GDM1 (cell line): ENCODE measurements at places on chromosomes 3 and 15.

GRCh38 chr3:144502402-144502801 is 530.8 kb downstream of the DIPK2A start:
- DNase-seq = no peak

GRCh38 chr3:36957063-36957462 is 12.2 kb upstream of the TRANK1 start:
- no peak for DNase-seq

DNA sequence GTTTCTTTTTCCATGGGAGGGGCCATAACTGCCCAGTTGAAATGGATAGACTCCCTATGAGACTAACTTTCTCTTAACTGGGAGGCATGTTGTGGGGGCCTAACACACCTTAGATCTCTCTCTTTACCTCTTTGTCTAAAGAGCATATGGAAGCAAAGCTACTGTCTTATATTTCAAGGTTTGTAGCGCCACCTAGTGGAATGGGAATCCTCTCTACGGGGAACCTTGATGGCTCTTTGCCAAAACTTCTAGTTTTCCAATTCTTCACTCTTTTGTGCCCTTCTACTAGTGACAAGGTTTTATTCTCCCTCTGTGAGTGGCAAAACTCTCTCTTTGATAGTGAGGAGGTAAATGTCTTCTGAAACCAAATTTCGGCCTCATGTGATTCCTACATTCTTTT is 1030.4 kb upstream of the CADM2 start:
- DNase-seq = no peak

DNA sequence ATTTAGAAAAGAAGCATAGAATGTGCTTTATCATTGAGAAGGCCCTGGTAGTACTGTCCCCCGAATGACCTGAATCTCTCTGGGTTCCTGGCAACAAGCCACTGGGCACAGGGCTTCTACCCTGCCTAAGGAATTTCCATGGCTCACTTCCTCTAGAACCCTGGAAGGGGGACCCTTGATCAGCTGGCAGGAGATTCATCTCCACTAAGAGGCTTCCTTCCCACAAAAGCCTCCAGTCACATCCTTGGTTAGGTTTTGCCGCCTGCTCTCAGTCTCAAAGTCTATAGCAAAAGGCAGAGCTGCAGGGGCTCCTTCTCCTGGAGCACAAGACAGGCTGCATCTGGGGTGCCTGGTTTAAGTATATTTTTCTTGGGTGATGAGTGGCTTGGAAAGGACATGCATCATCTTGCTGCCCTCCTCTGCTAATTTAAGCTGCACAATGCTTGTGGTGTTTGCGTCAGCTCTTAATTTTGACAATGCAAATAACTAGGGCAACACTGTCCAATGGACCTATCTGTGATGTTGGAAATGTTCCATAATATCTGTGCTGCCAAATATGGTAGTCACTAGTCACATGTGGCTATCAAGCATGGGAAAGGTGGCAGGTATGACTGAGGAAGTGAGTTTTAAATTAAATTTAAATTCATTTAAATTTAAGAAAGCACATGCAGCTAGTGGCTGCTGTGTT is 33.4 kb upstream of the RARRES1 start:
- no peak for DNase-seq

DNA sequence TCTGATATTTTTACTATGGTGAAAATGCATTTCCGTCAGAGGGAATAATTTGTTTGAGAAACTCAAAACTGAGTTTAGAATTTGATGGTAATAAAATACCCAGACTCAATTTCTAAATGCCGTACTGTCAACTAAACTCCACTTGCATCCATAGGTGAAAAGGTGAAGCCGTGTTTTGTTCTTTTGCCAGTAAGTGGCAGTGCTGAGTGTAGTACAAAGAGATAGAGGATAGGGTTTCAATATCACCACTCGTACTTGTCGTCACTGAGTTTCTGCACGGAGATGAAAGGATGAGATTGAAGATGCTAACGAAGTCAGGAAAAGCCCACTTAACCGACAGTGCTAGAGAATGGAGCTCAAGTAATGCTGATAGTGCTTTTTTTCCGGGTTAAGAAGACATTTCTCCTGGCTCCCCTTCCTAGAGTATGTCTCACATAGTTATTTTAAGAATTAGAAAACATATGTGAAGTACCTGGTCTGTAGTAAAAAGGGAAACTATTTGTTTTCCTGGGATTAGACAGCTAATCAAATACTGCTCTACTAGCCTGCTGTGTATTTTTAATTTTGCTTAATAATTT is 345.1 kb downstream of the IL5RA start:
- DNase-seq = no peak

DNA sequence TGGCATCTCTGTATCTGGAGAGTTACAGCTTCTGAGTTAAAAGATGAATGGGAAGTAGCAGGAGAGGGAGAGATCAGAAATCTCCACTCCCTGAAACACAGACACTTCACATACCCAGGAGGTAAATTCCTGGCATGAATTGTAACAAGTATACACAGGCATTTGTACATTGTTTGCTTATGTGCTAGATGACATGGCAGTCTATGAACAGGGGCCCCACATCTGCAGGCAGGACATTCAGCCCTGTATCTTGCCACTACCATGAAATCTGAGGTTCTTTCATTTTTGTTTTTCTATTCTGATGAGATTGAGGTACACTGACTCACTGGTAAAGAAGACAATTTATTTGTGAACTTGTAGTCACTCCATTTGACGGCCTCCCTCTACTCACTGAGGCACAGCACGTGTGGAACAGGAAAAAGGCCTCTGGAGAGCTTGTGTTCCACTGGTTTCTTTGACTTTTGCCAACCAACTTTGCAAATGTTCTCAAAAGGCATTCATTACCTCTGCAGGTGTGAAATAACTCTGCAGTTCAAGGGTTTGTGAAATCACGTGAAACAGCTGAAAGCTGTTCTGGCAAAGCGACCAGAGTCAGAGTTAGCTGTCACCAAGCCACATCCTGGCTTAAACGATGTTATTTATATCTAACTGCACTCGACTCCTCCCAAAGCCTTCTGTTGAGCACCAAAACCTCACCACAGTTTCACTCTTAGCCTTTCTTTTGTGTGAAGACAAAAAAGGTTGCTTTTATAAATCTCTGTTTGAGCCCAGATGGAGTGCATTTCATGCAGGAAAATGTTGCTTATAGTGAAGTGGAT is 401.3 kb upstream of the CFAP20DC start:
- DNase-seq = no peak

GRCh38 chr15:43239732-43240491 is 19.1 kb upstream of the EPB42 start:
- peak; percentile 84 for DNase-seq

GRCh38 chr15:78800189-78800588 is 11.1 kb downstream of the ADAMTS7 start:
- no peak for DNase-seq

GRCh38 chr3:76869726-76870384 is 170.0 kb upstream of the ROBO2 start:
- no peak for DNase-seq

- DNase-seq = no peak
Observed at GRCh38 chr3:15514663-15515340, 6.7 kb downstream of the COLQ start.
